Stimulated activated CD4-positive, alpha-beta T cell treated with anti-CD3 and anti-CD28 coated beads, Interleukin-1b, Interleukin-23, amount 100 ng/mL, for 1 hour (primary cell): ENCODE measurements at places on chromosomes 6 and 20.

DNA sequence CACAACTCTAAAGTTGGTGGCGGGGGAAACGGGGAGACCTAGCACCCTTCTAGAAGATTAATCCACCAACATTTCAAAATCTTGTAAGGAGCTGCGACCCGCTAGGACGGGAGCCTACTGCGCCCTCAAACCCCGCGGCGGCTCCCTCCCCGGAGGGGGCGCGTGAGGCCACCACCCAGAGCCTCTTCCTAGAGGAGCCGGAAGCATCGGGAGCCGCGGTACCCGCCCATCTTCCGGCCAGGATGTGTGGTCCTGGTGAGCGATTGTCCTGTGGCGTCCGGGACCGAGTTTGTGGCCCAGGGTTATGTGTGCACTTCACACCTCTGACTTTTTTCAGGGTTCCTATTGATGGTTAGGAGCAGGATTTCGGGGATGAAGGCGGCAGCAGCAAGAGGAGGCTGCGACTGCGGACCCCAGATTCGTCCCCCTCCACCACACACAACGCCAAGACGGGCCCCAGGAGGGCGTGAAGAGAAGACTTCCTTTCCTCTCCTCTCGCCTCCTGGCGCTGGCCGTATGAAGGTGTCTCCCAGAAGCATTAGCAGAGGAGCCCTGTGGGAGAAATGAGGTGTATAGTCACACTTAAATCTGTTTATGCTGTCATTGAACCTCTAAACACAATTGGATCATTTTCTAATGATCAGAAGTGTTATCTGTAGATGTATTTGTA lies 10.7 kb downstream of the ZNF165 start:
- DNase-seq = no peak

DNA sequence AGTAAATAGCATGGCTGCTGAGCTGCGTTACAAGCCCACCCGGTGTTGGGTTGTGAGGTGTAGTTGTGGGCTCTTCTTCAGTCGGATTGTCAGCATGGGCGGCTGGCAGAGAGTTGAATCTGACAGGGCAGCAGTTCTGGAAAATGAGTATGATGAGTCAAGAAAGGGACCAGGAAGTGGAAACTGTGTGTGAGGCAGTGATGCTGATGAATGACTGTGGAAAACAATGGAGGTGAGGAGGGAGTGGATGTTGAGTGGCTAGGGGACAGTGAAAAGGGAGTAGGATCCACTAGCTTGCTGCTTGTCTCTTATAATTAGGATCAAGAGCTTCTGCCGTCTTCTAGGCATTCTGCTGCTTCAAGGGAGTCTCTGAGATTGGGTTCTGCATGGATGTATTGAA lies 154.3 kb downstream of the ESR1 start:
- DNase-seq = no peak

DNA sequence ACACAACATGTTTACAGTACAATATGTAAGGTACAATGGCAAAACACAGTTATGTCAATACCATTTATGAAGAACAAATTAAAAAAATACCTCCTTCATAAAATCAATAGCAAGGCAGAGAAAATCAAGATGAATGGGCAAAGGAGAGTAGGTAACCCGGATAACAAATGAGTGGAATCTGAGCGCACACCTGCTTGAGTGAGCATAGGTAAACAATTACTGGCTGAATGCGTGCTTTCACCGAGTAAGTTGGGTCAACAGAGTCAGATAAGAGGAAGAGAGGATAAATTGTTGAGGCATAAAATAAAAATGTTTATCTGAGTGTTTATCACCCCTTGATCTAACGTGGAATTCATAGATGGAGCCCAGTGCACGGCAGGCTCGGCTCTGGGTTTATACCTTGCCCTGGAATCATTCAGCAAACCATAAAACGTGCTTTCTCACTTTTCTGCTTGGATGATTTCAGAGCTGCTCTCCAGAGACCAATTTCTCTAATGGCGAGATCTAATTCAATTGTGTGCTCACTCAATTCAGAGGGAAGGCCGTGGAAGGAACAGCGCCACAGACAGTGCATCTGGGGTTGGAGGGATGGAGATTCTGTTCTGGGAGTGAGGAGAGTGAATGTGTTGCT lies 224.8 kb upstream of the MAP3K7 start:
- no peak for DNase-seq

GRCh38 chr20:6501061-6501460 lies 266.4 kb upstream of the BMP2 start:
- DNase-seq = no peak

DNA sequence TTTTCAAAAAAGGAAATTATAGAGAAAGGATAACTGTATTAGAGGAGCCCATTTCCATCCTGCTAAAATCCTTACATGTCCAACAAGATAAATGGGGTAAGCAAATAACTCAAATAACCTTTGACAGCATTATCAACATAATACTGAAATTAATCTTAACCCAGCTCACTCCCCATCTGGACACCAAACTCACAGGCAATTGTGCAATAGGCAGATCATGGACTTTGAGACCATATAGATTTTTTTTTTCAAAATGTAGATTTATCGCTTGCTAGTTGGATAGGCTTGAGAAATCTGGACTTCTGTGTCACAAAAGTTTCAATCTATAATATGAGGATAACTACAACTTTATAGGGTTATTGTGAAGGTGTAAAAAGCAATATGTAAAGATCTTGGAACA lies 134.4 kb upstream of the ASCC3 start:
- no peak for DNase-seq

DNA sequence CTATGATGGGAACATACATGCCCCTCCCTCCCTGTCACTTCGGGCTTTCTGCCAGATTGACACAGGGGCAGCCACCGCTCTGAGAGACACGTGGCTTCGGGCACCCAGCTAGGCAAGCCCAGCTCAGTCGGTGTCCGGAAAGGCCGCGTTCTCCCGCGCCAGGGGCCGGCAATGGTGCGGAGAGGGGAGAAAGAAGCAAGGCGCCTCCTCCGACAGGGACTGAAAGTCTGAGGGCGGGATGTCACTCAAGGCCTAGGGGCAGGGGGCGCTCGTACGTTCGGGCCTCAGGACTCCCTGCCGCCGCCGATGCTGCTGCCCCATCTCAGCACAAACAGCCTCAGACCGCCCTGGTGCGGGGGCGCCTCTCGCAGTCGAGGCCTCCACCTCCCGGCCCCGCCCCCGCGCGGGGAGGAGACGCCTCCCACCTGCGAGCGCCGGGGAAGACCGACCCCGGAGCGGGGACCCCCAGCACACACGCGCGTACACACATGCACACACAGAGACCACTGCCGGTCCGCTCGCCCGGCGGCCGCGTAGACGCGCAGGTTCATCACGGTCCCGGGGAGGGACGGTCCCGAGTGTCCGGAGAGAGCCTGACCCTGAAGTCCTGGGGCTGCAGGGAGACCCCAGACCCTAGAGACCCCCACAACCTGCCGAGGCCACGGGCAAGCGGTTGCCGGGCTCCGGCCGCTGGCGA lies 1.9 kb downstream of the GRM4 start:
- peak; percentile 27 for DNase-seq

DNA sequence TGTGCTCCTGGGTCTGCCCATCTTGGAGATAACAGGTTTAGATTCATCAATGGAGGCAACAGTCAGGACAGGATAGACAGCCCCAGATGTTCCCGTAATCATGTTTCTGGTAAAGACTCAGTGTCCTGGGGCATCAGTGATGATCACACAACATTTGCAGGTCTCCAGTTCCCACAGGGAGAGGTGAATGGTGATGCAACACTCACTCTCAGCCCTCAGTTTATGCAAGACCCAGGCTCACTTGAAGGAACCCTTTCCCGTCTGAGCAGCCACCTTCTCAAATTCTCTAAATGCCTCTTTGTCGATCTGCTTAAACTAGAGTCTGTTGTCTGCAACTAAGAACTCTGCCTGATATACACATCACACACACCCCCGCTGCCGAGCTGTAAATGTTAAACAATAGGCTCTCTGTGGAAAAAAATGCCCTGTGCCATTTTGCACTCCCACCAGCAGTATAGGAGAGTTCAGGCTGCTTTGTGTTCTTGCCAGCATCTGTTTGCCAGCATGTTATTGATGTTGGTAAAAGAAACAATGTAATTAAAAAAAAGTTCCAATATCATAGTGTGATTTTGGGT lies 30.1 kb upstream of the SCP2D1 start:
- no peak for DNase-seq

DNA sequence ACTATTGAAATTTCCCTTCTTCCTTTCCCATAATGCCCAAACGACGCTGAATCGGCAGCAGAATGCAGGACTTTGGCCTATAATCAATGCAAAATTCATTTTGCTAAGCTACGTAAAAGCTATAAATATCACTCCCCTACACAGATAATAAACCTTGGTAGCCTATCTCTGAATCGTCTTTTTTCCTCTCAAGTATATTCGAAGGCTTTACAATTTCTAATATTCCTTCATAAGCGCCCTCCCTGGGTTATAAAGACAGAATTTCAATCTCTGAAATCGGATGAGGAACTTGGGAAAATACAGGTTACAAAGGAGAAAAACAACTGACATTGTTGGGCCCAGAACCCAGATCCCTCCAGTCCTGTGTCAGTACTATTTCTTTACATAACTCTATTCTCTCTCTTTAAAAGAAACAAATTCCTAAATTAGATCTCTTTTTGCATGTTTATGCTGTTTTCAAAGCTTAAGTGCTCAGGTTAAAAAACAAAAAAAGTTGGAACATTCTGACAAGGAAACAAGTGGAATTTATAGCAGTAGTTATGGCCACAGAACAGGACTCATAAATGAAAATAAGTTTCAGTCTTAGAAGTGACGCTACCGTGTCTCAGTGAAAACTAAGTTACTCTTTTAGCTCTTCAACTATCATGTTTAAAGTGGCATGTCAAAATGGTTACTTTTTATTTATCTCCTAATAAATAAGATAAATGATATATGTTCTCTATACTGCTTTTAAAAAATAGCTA lies 84.5 kb downstream of the SESN1 start:
- no peak for DNase-seq

- no peak for DNase-seq
These were observed 361.8 kb downstream of the QKI start for GRCh38 chr6:163776196-163776905.

- DNase-seq = no peak
These were observed 4.2 kb downstream of the MAPRE1 start for GRCh38 chr20:32823737-32824588.

DNA sequence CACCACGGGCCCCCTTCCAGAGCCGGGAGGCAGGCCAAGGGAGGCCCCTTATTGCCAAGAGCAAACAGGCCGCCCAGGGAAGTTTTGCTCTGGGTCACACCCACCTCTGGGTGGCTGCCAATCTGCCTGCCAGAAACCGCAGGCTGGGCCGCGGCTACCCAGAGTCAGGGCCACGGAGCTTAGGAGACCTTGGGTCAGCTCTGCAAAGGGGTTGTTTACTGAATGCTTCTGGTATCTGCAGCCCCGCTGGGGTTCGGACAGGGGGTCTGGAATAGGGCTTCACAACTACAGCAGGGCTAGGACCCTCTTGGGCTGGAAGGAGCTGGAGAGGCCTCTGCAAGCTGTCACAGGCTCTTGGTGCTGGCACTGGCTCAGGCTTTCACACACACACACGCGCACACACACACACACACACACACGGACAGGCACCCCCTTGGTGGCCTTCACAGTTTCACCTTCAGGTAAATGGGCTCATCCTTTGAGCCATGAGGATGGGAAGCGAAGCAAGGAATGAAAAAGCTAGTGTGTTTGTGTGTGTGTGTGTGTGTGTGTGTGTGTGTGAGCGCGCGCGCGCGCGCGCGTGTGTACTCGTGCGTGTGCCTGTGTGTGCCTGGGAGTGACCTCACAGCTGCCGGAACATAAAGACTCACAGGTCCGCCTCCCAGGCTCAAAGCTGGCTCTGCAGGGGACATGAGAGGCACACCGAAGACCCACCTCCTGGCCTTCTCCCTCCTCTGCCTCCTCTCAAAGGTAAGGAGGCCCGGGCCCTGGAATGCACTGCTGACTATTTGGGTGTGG lies at the start of gene CCN5:
Gene CCN5 (plus strand): TSS at position 669 of the 798 bp plus-strand sequence. CDS start 22 bp downstream, at position 691.
- no peak for DNase-seq

DNA sequence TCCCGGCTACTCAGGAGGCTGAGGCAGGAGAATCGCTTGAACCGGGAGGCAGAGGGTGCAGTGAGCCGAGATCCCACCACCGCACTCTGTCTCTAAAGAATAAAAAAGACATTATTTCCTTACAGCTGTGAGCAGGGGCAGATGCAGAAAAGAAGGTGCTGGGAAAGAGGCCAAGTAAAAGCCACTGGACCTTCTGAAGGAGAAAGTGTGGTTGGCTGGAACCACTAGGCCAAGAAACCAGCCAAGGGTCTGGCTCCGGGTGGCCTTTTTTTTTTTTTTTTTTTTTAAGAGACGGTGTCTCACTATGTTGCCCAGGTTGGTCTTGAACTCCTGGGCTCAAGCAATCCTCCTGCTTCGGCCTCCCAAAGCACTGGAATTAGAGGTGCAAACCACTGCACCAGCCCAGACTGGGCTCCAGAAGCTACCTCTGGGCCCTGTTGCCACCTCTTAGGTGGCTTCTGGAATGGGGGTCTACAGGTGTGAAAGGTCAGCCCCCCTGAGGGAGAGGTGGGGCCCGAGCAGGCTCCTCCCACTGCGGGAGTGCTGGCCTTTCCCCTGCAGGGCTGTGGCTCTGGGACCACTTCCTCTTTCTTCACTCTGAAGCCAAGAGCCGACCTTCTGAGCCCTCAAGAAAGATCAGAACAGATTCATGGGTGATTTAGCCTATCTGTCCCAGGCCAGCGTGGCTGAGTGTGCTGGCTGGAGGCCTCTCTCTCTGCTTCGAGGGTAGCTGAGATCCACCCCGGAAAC lies at the start of gene FGD2:
Gene FGD2 (plus strand): TSS at position 595 of the 750 bp plus-strand sequence. CDS start 163 bp downstream, outside the sequence.
- DNase-seq = no peak

GRCh38 chr6:131377112-131377705 lies 195.8 kb upstream of the ARG1 start:
- no peak for DNase-seq

- no peak for DNase-seq
These were observed 263.5 kb downstream of the TMEM242 start for GRCh38 chr6:157059781-157060180.

- no peak for DNase-seq
These were observed 90.0 kb upstream of the TNFAIP3 start for GRCh38 chr6:137776786-137777686.

GRCh38 chr6:30686009-30686907 lies at the start of gene PPP1R18:
Gene PPP1R18 (minus strand): TSS chr6:30686645. CDS start chr6:30686018, 627 bp downstream.
- DNase-seq = peak; percentile 60

- no peak for DNase-seq
These were observed 69.6 kb upstream of the ARMC2 start for GRCh38 chr6:108778421-108779186.

GRCh38 chr6:129842881-129843409 lies 18.2 kb downstream of the TMEM244 start:
- no peak for DNase-seq

DNA sequence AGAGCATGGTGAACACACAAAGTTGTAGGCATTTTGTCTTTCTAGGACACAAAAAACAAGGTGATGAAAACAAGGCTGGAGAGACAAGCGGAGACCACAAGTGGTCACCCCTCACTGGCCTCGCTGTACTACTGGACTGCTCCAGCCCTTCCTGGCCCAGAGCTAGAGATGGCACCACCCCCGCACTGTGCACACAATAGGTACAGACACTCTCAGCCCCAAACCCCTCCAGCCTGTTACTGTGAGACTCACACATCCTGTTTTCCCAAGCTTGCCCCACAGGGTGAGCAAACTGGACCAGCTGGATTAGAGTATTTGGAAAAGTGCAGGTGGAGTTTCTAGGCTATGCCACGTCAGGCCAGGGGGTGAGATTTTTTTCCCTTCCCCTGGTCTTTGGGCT lies 8.4 kb upstream of the ZSWIM1 start:
- DNase-seq = no peak
